Stimulated activated CD4-positive, alpha-beta T cell treated with anti-CD3 and anti-CD28 coated beads, Interleukin-12 subunit alpha, Interleukin-12 subunit beta, amount 100 ng/mL, for 4 hours (primary cell): ENCODE measurements at places on chromosomes 12 and 14.

- DNase-seq, result no peak
Measured at GRCh38 chr14:71702786-71703185, 229.4 kb upstream of the RGS6 start.

DNA sequence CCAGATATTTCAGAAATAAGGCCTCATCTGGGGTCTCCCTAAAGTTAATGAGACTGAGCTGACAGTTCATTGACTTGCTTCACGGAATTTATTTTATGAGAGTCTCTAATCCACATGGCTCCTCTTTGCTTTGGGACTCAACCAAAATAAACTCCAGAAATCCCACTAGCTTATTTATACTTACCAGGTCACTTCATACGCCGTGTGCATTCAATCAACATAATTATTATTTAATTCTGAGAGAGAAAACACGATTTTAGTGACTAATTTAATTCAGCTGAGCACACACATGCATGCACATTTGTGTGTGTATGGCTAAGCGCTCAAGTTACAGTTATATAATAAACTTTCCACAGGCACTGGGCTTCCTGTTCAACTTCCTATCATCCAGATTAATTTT lies 333.4 kb upstream of the CCDC196 start:
- no peak for DNase-seq

DNA sequence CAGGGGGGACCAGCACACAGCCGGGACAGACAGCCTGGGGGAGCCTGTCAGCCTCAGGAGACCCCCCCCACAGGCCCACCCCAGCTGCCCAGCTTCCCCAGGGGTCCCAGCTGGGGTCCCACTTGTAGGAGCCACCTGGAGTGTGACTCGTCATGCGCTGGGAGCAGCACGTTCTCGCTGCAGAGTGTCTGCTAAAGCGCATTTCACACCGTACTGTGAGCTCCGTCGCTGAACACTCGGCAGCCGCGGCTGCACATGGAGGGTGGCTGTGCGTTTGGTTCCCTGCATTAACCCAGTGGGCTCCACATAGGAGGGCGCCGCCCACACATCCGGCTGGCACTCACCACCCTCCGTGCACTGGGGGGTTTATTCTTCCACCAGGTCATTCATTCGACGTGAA lies 56.7 kb downstream of the FBRSL1 start:
- DNase-seq, result no peak

DNA sequence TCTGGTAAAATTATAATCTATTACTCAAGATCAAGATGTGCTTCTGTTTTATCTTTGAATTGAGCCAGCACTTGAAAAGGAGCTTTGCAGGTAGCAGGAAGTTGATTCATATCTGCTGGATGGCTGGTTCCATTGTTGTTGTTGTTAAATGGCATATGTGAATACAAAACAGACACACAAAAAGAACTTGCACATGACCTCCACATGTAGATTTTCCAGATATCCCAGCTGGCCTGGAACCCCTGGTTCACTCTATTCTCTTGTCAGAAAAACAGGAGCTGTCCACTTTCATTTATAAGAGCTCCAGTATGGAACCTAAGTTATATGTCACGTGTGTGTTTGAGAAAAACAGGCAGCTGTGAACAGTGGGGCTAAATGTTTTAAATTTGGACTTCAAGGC lies 273.9 kb downstream of the TMEM132D start:
- DNase-seq, result no peak

DNA sequence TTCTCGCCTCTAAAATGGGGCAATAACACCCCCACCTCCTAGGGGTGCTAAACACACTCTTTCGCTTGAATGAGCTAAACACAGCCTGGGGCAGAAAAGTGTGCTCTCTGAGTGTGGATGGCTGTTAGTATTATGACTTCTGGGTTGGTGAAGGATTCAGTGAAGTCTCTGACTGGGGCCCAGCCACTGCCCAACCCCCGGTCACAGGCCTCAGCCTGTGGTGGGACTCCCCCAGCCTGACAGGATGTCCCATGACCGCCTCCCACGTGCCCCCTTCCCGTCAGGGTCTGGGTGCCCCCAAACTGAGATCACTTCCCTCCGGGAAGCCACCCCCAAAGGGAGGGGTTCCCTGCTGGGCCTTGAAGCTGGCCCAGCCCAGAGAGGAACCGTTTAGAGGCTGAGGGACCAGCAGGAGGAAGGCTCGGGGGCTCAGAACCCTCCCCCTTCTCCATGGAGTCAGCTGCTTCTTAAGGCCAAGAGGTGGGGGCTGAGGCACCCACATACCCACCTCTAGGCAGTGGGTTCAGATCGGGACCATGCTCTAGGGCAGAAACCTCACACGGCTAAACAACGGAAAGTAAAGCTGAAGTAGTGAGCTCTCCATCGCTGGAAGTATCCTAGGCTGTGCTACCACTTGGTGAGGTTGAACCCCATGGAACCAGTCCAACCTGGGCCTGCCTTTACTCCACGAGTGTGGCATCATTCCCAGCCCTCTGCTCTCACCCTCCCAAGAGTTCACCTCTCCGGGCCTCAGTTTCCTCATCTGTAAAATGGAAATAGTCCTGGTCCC lies 13.8 kb downstream of the DTX1 start:
- no peak for DNase-seq

DNA sequence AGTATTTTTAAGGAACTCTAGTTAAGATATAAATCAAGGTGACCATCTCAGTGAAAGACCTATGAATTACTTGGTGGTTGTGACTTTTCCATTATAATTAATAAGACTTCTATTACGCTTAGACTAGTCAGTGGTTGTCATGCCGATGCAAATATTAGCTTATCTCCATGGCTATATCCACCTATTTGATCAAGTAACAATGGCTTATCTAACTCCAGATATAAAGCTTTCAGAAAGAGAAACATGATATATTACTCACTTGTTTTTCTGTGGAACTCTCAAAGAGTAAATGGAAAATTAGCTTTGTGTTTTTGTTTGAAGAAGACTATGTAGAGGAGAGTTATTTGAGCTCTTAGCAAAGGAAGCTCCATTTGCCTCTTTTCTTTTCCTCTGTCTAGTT lies 323.8 kb upstream of the DCN start:
- DNase-seq, result no peak

DNA sequence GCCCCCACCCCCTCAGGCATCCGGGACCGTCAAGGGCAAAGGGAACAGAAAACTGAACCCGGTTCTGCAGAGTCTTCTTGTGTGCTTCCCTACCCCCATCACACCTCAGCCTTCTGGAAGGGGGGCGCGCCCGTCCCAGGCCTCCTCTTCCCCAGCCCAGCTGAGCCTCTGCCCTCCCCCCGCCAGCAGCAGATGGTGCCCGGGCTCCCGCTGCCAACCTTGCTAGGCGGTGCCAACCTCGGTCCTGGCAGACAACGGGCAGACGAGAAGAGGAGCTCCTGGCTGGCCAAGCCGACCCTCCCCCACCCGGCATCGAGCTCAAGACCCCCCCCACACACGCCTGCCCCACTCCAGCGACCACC lies 8.7 kb downstream of the STAC3 start:
- DNase-seq, result no peak

- DNase-seq, result no peak
Measured at GRCh38 chr14:101520621-101521472, 40.4 kb upstream of the DIO3 start.

DNA sequence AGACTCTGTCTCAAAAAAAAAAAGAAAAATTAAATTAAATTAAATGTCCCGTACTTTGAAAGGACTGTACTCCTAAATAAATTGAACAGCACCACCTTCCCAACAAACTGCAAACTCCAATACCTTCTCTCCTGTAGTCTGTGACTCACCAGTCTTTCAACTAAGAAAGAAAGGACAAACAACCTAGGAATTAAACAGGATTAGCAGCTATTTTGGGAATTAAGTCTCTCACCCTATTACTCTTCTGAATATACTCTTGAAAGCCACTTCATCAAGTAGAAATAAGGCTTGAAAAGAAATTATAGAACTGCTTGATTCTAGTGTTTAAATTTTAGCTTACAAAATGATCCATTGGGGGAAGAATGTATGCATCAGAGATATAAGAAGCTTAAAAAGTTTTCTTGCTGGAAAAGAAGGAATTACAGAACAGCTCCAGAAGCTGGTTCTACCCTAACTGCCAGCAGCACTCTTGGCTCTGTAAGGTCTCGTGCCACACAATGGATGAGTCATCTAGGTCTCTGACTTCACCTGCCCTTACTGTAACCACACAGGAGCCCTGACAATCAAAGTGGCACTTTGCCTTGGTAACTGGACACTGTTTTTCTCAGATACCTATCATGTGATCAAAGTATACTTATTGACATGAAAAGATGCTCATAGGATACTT lies 57.0 kb upstream of the CERS5 start:
- DNase-seq, result no peak

DNA sequence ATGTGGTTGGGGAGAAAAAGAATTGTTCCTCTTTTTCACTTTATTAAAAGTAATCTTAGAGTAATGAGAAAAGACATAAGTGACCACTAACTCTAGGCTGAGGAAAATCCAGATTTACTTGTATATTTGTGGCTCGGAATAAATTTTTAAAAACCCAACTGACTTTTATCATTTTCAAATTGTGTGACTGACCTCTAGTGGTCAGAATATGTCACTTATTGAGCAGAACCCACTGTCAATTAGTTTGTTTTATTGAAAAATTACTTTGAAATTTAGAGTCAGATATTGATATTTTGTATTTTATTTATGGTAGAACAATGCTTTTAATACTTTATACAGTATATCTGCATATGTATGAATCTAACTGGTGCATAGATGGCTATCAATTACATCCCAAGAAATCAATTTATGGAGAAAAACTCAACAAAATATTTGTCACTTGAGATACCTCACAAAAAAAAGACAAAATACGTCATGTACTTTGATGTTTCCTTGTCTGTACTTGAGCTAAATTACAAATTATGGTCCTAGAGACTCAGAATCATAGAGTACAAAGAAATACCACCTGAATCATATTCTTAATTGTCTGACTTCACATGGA lies 229.4 kb downstream of the CNTN1 start:
- DNase-seq, result no peak

DNA sequence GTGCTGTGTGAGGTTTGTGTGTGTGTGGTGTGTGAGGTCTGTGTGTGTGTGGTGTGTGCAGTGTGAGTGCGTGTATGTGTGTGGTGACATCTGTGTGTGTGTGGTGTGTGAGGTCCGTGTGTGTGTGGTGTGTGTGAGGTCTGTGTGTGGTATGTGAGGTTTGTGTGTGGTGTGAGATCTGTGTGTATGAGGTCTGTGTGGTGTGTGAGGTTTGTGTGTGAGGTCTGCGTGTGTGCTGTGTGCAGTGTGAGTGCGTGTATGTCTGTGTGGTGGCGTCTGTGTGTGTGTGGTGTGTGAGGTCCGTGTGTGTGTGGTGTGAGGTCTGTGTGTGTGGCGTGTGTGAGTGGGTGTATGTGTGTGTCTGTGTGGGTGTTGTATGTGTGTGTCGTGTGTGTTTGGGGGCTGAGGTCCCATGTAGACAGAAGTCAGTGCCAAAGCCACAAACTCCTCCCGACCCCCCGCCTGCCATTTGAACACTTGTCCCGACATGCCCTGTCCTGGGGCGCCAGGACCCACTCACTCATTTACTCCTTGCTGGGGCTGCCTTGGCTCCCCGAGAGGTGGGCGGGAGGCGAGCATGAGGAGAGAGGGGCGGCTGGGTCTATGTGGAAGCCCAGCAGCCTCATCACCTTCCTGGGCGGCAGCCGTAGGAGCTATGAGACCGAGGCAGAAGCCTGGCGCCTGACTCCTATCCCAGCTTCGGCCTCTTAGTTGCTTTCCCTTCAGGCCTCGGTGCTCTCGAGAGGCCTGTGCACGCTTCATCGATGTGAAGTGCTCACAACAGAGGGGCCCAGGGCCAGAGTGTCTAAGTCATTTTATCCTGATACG lies 20.5 kb downstream of the RILPL1 start:
- no peak for DNase-seq

DNA sequence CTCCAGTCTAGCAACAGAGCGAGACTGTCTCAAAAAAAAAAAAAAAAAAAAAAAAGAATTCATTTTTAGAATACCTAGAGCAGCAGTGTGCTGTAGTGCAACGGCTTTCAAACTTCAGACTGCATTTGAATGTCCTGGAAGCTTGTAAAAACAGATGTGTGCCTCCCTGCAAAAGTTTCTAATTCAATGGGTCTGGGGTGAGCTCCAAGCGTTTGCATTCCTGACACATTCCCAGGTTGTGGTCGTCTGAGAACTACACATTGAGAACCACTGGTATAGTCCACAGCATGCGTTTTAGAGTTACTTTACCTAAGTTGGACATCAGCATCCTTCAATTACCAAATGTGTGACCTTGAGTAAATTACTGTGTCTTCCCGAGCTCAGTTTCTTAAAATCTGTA lies 816.8 kb downstream of the NRXN3 start:
- no peak for DNase-seq

GRCh38 chr14:59055439-59056045 lies 132.9 kb upstream of the DAAM1 start:
- no peak for DNase-seq

GRCh38 chr14:89027097-89027740 lies 202.8 kb downstream of the TTC8 start:
- DNase-seq, result peak; percentile 65

GRCh38 chr14:92502541-92503286 lies 10.9 kb upstream of the RIN3 start:
- no peak for DNase-seq

- DNase-seq, result no peak
Measured at GRCh38 chr12:30953257-30953656, 26.7 kb downstream of the TSPAN11 start.

DNA sequence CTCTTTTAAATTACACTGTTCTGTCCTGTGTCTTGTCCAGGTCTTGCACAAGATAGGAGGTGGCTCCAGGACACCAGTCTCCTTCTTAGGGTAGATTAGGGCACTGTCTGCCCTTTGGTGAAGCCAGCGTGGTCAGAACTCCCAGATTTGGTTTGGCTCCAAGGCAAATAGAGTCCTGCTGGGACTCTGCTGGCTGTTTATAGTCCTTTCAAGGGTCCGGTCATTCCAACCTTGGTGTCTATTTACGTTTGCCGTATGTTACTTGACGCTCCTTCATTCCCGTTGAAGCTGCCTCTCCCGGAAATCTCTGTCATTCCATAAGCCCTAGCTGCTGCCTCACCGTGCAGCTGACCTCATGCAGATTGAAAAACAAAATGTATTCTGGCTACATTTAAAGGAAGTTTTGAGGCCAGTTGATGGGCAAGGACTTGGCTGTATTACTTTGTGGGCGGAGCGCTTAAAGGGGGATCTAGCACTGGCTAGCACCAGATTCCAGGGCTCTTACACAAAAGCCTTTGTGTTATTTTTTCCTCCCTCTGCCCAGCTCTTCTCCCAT lies 180.6 kb downstream of the AKAP6 start:
- no peak for DNase-seq

- no peak for DNase-seq
Measured at GRCh38 chr12:119156401-119157044, 22.2 kb upstream of the HSPB8 start.

DNA sequence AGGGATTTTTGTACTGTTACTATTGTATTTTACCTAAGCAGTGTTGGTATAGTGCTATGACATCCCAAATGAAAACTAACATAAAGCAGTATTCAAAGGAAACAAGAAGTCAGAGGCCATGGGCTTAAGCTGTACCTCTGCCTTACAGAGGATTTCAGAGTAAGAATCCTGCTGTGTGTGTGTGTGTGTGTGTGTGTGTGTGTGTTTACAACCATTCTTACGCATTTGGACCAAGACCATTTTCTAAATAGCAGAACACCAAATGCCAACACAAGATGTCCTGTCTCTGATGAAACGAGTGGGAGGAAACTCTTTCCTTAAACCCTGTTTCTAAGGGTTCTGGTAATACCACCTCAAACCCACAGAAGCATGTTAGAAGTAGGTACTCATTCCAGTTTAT lies 64.4 kb downstream of the PPP1R36 start:
- no peak for DNase-seq
